T-helper 1 cell (primary cell): ENCODE measurements at places on chromosomes 2 and 18.

GRCh38 chr18:79935499-79935898 is 16.0 kb downstream of the SLC66A2 start:
- no peak for DNase-seq

DNA sequence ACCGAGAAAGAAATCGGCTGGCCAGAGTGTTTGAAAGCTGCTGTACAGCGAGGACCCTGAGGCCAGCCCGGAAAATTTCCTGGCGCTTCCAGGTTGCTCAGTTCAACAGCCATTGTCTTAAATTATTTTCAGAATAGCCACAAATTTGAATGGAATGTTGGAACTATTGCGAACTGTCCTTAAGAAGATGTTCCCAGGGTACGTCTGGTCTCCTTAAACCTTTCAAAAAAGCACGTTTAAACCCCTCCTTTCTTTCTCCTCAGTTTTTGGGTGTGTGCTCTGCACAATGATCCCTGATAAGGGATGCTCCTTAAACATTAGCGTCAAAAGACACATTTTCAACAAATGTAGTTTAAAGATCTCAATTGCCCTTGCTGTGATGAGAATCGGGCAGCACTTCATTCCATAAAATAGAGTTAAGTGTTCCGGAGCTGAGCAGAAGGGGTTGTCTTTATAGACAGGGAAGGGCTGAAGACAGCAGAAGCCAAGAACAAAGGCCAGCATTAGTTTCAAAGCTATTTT is 14.5 kb upstream of the LPIN2 start:
- no peak for DNase-seq

DNA sequence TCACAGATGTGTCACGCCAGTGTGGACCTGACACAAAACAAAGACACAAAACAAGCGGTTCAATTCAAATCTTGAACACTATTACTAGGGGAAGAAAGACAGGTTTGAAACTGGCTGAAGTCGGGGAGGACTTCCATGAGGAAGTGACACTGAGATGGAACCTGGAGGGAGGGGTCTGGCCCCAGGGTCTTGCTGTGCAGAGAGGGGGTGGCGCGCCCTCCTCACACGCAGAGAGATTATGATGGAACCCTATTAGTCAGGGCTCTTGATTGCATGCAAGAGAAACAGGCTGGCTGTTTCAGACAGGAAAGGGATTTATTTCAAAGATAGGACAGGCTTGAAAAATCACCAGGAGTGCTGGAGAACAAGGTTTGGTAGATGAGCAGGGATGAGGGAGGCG is 363.6 kb upstream of the HS6ST1 start:
- DNase-seq = no peak

DNA sequence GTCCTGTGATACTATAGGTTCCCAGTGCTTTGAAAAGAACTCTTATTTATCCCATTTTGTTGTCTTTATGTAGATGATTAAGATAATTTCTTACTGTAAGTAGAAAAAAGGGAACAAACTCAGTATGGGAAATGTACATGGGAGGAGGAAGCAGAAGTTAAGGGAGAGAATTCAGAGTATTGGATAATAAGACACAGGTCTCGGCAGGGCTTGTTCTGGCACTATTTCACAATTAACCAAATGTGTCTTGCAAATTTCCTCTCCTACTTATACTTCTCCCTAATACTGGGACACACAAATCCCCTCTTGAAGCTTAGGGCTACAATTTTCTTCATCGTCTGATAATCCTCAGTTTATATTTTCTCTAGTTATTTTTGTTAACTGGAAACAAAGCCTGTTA is 744.0 kb downstream of the ADCYAP1 start:
- no peak for DNase-seq

- no peak for DNase-seq
Measured at GRCh38 chr2:88671786-88672427, 19.6 kb upstream of the RPIA start.

GRCh38 chr2:17387591-17387990 is 130.6 kb downstream of the RAD51AP2 start:
- no peak for DNase-seq

DNA sequence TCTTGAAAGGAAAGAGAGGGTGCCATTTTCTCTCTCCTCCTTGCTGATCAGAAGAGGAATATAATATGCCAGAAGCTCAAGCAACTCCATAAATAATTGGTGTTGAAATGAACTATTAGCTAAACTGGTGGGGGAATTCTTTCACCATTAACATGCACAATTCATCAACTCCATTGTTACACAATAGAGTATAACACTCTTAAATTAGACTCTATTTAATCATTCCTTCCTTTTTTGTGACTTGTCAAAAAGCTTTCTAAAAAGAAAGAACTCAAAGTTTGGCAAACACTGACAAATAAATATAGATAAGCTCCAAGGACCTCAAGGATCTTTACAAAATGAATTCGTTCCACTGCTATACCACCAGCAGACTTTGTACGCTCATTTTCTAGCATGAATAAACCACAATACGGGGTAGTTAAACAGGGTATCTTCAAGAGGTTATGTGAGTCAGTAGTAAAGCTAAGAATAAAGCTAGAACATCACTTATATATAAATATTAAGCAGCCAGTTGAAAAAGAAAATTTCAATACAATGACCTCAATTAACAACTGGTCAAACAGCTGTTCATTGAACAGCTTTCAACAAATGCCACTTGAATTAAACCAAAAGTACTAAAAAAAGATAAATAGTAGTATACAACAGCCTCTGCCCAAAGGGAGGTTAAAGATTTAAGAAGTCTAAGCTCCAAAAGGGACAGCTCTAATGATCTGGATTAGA is 6.4 kb downstream of the TRAK2 start:
- DNase-seq = no peak

GRCh38 chr2:231597627-231598026 is 5.0 kb downstream of the TEX44 start:
- DNase-seq = no peak

GRCh38 chr18:48997985-48998831 is 47.4 kb upstream of the SMAD7 start:
- DNase-seq = no peak

DNA sequence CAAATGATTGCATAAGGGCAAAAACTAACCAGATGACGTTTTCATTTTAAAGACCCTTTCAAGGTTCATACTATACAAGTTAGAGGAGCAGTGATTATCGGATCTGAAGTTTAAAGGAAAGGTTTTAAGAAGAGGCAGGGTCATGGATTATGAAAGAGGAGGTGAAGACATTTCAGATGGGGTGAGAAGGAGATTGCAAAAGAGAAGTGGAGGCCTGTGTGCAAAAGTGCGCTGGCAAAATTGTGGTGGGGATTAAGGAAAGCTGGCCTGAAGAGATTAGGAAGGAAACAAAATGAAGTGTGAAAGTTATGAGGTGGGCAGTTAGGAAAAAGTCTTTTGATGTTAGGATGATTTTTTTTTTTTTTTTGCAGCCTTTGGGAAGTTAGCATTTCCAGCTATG is 935.7 kb upstream of the FAM98A start:
- DNase-seq = no peak

- no peak for DNase-seq
Measured at GRCh38 chr2:157441072-157441454, 2.8 kb downstream of the CYTIP start.

DNA sequence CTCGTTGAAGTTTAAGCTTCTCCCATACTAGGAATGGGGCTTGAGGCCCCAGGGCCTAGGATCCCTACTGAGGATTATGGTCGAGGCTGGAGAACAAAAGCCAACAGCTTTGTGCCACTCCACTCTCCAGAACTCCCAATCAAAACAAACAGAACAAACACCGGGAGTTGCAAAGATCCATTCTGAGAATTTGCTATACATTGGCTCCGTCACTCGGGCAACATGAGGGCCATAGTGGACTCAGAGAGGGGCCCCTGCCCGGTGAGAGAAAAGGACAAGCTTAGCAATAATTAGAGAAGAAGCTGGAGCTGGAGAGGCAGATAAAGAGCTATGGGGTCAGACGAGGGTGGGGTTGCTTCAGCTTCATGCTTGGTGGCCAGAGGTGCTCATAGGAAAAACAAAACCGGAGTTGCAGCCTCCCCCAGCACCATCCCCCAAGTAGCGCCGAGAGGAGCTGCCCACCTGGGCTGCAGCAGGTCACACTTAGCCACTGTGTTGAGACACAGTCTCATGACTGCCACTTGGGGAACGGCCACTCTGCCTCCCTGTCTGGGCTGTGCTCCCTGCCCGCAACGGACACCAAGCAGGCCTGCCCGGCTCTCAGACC is 142.3 kb upstream of the HAAO start:
- DNase-seq = no peak

DNA sequence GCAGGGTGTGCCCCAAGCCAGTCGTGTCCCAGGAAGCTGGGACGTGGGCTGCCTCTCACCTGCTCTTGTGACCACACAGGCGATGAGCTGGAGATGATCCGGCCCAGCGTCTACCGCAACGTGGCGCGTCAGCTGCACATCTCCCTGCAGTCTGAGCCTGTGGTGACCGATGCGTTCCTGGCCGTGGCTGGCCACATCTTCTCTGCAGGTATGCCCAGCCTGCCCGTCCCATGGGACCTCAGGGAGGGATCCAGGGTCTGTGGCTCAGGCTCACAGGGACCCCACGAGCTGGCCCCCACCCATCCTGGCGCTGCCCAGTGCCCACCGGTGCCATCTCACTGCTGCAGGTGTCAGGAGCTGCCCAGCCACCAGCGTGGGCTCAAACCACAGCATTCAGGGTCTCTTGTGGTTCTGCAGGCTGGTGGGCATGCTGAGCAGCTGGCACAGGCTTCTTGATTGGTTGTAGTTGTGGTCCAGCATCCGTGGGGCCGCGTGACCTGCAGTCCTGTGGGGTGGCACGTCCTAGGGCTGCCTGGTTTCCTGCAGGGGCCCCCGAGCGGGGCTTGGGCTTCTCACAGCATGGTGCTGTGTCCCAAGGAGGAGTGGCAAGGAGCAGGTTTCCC is 3.8 kb downstream of the BOK start:
- DNase-seq = no peak

DNA sequence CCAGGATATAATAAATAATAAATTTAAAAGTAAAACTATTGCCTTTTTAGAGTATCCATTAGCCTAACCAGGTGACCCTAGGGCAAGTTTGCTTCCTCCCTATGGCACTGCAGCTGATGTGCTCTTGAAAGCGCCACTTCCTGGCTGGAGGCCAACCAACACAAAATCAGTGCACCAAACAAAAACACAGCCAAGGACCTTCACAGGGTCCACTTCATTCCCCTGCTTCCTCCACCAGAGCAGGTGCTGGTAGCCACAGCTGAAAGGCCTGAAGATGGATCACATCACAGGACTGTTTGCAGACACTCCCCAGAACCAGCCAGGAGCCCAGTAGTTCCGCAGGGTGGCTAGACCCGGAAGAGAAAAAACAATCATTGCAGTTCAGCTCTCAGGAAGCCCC is 108.8 kb downstream of the TWIST2 start:
- no peak for DNase-seq

DNA sequence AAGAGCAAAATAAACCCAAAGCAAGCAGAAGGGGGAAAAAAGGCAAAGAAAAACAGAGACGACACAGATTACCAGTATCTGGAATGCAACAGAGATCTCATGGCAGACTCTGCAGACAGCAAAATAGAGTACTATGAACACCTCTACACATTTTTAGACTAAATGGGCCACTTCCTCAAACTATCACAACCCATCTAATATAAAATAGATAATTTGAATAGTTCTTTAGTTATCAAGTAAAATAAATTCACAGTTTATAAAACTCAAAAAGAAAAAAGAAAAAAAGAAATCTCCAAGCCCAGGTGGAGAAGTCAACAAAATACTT is 16.6 kb downstream of the SESTD1 start:
- no peak for DNase-seq

DNA sequence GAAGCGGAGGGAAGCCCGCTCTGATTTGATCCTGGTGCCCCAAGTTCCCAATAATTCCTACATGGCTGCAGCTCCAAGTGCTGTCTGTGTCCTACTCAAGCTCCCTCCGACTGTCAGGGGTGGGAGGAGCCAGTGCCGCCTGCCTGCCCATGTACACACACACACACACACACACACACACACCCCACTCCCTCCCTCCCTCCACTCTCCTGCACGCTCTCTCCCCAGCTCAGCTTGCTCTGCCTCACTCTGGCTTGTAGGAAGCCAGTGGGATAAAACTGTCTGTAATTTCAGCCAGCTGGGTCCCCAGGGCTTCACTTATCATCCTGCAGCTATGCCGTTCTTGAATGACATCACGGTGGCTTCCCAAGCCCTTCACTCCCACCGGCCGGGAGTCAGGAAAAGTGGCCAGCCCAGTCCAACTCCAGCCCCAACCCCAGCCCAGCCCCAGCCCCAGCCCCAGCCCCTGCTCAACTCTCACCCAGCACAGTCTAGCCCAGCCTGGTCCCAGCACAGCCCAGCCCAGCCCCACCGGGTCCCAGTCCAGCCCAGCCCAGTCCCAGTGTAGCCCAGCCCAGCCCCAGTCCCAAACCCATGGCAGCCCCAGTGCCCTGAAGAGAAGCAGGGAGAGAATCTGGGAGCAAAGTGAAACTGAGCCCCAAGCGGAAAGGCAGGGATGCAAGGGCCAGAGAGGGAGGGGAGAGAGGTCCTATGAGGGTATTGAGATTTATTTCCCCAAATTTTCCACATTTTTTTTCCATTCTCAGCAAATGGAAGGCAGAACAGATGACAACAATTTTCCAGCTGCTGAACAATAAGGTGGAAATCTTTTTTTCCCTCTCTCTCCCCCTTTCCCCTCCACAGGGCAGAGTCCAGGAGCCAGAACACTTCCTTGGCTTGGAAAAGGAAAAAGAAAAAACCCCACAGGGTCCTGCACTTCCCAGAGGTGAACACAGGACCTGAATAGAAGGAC is 144.0 kb downstream of the TNS1 start:
- no peak for DNase-seq

- no peak for DNase-seq
Measured at GRCh38 chr2:160252900-160253299, 52.8 kb upstream of the ITGB6 start.

- DNase-seq = no peak
Measured at GRCh38 chr18:51137891-51138290, 59.6 kb downstream of the MEX3C start.

DNA sequence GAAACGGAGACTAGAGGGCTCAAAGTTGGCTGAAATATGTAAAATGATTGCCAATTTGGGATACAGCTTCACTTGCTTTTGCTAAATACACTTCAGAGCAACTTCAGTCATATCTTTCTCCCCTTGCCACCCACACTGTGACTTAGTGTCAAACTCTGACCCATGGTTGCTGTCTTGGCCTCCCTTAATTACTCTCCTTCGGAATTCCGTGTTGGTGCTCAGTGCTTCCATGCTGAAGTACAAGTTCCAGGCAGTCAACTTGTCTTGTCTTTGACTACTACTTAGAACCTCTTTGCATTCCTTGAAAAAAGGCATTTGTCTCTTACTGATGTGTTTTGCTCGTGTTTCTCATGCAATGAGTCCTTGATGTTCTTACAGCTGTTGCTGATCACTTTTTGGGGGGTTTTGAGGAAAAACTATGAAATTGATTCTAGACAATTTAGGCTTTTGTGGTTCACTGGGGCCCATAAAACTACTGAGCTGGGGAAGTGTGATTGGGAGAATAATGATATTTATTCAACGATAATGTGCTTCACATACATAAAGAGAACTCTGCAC is 146.0 kb downstream of the UBE2E3 start:
- no peak for DNase-seq

GRCh38 chr2:154908327-154908726 is 209.8 kb downstream of the KCNJ3 start:
- no peak for DNase-seq
